ENCODE measurements at places on chromosomes 16 and 17.

- peak; percentile 26 for DNase-seq
Measured at GRCh38 chr16:29290631-29291247, 115.8 kb downstream of the NPIPB11 start.

- peak; percentile 64 for DNase-seq
Measured at GRCh38 chr17:2592971-2593820, at the start of gene PAFAH1B1. PAFAH1B1 (plus strand) TSS chr17:2593654; CDS start chr17:2638289, 44,635 bp downstream.

DNA sequence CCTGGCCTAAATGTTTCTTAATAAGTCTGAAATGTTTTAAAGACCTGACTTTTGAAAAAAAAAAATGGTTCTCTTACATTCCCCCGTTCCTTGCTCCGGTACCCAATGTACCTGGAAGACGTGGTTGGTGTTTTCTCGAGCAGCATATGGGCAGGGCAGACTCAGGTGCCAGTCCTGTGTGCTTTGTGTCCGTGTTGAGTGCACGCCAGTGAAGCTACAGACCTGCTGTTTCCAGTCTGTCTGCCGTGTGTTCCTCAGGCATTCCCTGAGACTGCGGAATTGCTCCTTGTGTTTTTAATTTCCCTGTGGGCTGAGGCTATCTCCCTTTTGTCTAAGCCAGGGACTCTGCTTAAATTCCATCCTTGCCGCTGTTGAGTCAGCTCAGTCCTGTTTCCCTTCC, 11.7 kb upstream of the IL17C start:
- no peak for DNase-seq

- no peak for DNase-seq
Measured at GRCh38 chr17:5793157-5793556, 208.8 kb upstream of the NLRP1 start.

DNA sequence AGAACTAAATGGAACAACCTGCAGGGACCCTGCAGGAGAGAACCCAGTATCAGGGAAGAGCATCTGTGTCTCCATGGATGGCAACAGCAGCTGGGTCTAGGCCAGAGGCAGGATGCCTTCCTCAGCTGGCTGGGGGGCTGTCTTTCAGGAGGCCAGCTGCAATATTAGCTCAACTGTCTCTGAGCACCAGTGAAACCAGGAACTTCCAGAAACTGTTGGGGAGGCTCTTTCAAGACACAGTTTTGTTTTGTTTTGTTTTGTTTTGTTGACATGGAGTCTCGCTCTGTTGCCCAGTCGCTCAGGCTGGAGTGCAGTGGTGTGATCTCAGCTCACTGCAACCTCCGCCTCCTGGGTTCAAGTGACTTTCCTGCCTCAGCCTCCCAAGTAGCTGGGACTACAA, 7.6 kb downstream of the GPR142 start:
- no peak for DNase-seq

- DNase-seq = no peak
Measured at GRCh38 chr17:79871131-79871530, 31.9 kb upstream of the CBX4 start.

GRCh38 chr17:81126281-81127132, 38.8 kb upstream of the PVALEF start:
- no peak for DNase-seq

GRCh38 chr17:59844884-59845594, 47.7 kb downstream of the TUBD1 start:
- DNase-seq = peak; percentile 68

DNA sequence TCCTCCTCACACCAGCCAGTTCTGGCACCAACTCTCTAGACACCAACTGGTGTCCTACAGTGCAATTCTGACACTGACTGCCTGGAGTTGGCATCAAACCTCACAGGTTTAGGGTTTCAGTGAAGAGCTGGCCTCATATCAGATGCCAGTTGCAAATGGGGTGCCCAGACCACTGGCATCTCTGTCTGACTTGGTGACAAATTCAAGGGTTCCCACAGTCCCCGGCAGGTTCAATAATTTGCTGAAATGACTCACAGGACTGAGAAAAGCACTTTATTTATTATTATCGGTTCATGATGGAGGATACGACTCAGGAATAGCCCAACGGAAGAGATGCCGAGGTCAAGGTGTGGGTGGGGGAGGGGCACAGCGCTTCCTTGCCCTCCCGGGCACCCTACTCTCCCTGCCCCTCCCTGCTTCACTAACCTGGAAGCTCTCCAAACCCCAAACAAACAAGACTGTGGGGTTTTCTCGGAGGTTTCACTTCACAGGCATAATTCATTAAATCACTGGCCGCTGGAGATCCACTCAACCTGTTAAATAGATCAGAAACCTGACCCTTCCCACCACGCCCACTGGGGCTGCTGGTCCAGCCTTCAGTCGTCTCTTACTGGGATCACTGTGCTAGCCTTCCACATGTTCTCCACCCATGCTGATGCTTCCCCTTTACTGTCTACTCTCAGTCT, 1.7 kb upstream of the NLRP1 start:
- peak; percentile 10 for DNase-seq

GRCh38 chr17:10792151-10792550, 11.7 kb downstream of the TMEM238L start:
- DNase-seq = no peak

DNA sequence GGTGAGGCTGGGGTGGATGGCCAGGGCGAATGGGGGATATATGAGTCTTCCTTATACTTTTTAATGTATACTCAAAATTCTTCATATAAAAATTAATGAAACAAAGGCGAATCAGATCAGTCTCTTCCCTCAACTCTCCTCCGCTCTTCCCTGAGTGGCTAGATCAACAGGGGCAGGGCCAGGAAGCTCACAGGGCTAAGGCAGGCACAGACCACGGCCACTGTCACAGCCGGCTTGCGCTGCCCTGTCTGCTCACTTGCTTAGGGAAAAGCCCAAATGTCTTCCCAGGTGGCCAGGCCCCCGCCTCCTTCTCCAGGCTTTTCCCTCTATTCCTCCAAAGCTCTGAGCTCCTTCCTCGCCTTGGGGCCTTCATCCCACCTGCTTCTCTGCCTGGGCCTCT, 6.0 kb downstream of the GRIN2C start:
- peak; percentile 53 for DNase-seq

DNA sequence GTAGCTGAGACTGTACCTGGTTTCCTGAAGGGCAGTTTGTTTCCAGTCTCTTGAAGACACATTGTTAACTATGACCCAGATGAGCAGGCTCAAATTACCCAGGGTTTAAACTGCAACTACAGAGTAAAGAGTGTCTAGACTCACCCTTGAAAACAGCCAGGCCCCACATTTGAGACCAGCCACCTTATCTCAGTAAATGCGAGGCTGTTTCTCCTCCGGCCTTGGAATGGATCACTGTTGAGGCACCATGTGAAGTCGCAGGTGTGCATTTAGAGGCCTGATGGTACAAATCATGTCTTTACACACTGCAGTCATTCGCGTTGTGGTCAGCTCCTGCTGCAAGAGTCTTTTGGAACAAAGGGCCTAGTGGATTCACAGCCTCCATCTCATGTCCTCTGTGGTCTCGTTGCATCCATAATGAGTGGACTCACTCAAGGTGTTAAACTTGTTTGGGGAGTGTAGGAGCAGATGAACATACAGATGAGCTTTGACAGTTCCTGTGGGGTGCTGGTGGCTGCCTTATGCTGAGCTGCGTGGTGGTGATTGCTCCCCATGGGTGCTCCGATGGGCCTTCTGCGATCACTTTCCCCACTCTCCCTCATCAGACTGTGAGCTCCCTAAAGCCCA, 18.5 kb upstream of the N4BP1 start:
- no peak for DNase-seq

GRCh38 chr16:3797904-3798811, 80.8 kb upstream of the TRAP1 start:
- DNase-seq = no peak

GRCh38 chr16:24145927-24146326, 110.2 kb upstream of the CACNG3 start:
- DNase-seq = no peak

DNA sequence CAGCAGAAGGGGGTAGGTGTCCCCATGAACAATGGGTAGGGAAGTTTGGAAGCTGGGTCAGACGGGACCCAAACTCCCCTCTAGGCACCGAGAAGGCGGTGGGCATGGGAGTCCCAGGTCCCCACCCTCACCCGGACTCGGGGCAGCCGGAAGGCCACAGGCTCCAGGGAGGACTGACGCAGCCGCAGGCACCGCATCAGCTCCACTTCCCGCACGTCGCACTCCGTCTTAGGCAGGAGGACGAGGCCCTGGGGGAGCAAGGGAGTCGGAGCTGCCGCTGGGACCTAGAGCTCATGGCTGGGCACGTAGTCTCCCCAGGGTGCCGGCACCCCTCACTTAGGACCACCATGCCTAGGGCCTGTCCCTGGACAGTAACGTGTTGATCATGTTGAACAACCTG, 7.1 kb upstream of the PAM16 start:
- DNase-seq = no peak

DNA sequence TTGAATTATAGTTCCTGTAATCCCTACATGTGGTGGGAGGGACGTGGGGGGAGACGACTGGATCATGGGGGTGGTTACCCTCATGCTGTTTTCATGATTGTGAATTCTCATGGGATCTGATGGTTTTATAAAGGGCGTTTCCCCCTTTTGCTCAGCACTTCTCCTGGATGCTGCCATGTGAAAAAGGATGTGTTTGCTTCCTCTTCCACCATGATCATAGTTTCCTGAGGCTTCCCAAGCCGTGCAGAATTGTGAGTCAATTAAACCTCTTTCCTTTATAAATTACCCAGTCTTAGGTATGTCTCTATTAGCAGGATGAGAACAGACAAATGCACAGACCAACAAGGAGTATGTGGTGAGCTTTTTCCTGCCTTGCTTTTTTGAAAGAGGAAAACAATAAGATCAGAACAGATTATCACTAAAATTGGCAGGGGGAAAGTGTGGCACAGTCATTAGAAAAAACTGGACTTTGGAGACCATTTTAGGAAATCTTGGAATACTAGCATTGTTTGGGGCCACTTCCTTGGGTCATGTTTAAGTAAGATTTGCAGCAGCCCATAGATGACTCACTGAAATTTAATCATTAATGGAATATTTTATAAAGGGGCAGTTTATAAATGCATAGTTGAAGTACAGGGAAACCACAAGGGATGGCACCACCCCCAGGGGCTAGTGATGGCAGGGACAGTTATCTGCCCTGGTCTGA, 352.8 kb downstream of the CDH13 start:
- DNase-seq = no peak

DNA sequence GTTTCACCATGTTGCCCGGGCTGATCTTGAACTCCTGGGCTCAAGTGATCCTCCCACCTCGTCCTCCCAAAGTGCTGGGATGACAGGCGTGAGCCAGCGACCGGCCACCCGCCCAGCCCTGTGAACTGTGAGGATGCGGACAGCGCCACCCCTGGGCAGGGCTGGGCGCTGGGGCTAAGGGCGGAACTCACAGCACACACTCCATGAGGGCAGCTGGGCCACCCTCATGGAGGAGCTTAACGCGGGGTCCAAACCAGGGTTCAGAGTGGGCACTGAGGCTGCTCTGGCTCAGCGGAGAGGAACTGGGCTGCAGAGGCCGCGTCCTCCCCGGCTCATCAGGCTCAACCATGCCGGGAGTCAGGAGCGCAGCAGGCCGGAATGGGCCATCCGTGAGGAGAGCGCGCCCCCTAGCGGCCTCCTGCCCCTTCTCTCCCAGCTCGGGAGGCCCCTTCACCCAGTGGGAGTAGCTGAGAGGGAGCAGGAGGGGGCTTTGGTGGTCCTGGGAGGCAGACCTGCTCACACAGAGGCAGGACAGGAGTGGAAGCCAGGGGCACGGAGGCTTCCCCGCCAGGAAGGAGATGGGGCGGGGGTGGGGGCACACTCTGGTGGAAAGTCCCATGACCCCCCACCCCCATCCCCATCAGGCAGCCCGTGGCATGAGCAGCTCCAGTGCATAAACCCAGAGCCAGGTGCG, 13.8 kb downstream of the CORO7 start:
- DNase-seq = peak; percentile 52

DNA sequence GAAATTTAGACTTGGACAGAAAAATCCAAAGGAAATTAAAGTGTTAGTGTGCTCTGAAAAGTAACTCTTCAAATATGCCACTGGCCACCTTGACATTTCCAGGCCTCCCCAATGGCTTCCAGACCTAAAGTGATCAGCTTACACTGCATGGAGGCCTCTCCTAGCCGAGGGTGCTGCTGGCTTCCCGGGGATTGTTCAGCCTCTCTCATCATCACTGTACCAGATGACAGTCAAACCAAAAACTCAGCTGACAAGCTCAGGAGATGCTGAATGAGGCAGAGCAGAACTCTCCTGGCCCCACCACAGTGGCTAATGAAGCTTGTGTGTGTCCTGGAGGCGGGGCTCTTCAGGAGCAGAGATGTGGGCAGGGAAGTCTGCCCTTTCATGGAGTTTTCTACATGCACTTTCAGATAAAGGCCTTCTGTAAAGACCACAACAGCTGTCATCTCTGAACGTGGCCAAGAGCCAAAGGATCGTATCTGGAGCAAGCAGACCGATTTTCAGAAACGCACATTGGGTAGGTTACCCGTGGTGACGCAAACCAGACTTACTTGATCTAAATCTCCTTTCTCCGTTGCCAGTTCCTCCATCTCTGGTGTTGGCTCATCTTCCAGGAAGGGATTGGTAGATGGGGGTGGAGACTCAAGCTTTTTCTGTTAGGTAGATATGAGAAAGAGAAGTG, 113.3 kb downstream of the VPS53 start:
- no peak for DNase-seq

DNA sequence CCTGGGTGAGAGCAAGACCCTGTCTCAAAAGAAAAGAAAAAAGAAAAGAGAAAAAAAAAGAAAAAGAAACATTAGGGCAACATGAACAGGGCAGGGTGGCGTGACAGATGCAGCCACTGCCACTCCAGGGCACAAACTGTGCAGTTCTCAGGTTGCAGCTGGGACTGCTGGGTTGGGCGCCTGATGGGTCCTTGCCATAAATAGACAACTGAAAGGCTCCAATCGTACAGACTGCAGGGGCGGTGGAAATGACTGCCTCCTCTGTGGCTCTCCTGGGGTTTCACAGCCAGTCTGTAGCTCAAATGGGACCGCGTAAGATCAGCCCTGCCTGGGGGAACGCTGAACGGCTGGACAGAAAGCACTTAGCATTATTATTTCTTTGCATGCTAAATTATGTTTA, 130.7 kb downstream of the CPPED1 start:
- peak; percentile 10 for DNase-seq

DNA sequence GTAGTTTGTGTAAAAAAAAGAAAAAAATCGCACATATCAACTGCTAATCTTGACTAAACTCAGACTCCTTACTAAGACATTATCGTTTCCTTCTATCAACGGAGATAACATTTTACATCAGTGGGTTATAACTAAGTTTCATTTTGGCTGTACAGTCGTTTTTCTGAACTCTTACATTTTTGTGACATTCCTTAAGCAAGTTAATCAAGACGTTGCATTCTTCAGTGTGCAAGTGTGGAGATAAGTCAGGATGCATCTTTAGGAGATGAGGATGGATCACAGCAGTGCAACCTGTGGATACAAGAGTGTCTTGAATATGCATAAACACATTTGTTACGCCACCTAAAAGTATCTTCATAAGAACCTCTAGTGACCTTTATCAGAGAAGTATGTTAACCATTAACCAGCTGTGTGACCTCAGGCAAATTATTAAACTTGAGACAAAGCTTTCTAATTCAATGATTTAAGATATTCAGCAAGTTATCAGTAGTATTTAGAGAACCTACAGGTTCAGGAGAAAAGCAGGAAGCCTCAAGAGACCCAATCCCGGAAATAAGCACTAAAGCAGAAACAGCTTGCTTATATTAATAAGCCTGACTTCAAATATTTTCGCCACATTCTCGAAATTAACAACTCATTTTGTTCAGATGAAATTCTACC, 9.4 kb downstream of the CMC2 start:
- DNase-seq = no peak

Measured in NCI-H510A treated with DMSO at 0.1 percent for 48 hours (cell line).